ENCODE measurements at places on chromosomes 13 and 19.

DNA sequence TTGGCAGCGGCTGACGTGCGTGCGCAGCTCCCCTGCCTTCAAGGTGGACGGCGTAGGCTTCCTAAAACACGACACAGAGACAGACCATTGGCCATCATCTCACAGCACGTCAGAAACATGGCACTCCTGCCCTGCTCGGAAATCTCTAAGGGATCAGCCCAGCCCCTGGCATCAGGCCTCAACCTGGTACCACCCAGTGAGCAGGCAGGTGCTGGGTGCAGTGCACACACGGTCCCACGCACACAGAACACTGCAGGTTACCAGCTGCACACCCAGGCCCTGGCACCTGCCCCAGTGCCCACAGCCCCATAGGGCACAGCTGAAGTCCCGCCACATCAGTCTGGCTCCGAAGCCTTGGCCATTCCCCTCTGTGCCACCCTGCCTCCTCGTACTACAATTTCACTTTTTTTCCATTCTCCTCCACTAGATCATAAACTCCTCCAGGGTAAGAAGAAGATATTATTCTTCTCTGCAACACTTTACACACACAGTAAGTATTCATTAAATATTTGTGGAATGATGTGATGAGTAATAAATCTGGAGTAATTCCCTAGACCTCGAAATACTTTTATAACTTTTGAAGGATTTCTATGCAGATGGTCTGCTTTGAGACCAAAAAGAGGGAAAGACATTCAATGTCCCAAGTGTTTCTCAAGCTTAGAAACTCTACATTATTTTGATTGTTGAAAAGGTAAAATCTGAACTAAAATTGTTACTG, 156.4 kb downstream of the COL4A1 start:
- no peak for DNase-seq

GRCh38 chr13:109154546-109154945, 525.1 kb downstream of the MYO16 start:
- no peak for DNase-seq

DNA sequence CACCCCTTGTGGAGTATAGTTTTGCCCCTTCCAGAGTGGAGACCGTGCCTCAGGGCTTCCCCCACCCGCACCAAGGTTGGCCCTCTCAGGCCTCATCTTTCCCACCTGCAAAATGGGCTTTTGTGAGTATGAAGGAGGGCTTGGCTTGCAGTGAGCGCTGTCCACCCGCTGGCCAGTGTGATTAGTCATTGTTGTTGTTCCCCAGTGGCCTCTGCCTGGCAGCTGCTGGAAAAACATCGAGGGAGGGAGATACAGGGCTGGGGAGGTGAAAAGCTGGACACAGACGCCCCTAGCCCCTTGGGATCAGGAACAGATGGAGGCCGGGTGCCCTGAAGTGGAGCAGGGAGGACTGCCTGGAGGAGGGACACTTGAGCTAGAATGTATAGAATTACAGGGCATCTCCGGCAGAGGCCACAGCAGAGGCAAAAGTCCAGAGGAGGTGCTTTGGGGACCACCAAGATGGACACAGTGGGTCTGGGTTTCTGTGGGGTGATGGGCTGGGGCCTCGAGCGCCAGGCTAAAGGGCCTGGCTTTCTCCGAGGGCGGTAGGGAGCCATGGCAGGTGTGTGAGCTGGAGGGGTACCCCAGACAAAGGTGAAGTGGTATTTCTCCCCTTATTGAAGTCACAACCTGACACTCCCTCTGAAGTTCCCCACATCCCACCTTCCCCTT, 3.9 kb upstream of the IL12RB1 start:
- no peak for DNase-seq

- DNase-seq = no peak
These were observed 255.1 kb downstream of the TBC1D4 start for GRCh38 chr13:75226733-75227435.

DNA sequence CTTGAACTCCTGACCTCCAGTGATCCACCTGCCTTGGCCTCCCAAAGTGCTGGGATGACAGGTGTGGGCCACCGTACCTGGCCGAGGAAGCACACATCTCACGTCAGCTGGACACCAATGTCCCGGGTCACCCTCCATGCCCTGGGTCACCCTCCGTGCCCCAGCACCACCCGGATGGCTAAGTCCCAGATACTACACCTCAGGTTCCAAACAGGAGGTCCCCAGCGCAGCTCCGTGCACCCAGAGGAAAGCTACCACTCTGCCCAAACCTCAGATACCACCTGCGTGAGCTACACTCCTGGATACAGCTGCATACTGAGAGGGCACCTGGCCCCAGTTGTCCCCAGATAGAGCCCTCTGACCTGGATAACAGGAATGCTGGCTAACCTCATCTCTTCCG, 14.0 kb downstream of the LRRC4B start:
- no peak for DNase-seq

DNA sequence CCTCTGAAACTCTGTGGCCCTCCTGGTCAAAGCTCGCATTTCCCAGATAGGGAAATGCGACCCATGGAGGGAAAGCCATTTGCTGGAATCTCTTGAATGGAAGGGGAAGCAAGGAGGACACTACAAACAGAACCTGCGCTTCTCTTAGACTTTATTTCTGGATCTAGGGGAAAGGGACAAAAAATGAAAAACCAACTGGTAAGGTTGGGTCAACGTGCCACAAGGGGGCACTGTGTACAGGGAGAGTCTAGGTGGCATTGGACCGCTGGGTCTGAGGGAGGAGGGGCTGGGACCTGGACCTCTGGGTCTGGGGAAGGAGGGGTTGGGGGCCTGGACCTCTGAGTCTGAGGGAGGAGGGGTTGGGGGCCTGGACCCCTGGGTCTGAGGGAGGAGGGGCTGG, 5.0 kb downstream of the KLK4 start:
- peak; percentile 33 for DNase-seq

GRCh38 chr13:73089213-73089612, 30.4 kb downstream of the KLF5 start:
- no peak for DNase-seq

DNA sequence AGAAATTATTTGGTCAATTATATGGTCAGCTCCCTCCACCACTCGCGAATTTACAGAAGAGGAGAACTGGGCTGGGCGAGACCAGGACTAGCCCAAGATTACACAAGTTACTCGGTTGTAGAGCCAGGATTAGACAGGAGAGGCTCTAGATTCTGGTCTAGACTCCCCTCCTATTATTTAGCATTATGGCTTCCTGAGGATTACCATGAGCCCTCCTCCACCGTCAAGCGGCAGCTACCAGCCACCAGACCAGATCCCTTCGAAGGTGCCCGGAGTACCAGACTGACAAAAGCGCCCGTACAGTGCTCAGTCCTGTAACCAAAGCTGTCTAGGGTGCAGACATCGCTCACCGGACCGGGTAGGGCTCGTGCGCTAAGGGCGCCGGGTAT, 497 bp upstream of the MLNR start:
- DNase-seq = no peak

GRCh38 chr13:20165417-20166257, 4.8 kb upstream of the GJA3 start:
- no peak for DNase-seq

DNA sequence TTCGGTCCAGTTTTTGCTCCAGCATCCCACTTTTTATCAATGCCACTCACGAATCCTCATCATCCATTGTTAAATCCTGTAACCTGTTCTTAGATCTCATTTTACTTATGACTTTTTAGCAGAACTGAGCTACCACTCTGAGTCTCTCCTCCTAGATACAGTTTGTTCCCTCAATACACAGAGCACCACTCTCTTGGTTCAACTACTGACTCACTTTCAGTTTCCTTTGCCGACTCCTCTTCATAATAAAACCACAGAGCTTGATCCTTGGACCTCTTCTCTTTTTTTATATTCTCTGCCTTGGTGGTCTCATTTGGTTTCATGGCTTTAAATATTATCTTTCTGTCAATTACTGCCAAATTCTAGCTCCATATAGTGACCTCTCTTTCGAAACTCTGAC, 150.3 kb downstream of the SLITRK5 start:
- no peak for DNase-seq

DNA sequence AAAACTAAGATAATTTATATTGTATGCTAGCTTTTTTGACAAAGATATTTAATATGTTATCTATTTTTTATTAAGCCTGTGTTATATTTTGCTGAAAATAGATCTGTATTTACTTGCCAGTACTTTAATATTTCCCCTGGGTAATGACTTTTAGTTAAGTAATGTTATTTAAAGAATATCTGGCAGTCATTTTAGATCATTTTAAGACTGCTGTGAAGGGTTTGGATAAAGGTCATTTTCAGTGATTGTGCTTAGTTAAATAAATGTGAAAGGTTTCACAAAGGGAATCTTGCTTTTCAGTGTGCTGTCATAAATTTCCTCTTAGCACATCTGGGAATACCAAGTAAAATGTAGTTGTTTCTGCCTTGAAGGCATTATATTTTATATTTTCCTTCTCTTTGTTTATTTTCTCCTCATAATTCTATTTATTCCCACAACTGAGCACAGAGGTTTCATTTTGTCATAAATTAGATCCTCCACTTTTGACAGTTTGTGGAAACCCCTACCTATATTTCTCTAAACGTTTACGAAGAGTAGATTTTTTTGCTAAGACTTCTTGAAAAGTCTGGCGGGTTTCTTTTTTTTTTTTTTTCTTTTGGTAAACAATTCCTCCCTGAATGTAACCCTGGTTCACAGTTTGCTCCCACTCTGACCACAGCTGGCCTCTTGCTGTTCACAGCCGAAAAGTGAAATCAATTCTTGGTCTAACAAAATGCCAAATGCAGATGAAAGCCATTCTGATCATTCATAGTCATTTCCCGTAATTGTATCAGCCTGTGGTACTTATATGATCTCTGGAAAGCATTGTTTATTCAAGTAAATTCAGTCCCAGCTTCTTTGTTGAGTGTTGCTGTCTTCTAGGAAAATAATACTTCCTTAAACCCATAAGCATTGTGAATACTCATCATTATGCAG, 87.8 kb downstream of the MAB21L1 start:
- no peak for DNase-seq

- DNase-seq = no peak
These were observed 10.5 kb downstream of the EGLN2 start for GRCh38 chr19:40809358-40810086.

DNA sequence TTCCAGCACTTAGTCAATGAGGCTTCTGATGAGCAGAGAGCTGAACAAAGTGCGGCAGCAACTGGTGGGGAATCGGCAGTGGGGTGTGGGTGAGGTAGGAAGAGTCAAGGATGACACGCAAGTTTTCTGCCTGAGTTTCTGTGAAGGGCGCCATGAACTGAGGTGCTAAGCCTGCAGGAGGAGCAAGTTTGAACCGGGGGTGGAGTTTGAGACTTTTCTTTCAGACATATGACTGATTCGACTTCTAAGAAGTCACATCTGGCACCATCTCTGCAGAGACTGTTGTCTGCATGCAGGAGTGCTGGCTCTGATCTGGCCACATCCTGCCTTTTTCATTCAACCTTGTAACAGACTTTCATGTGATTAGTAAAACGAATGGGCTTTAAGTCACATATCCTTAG, 14.8 kb upstream of the GPI start:
- peak; percentile 28 for DNase-seq

- DNase-seq = no peak
These were observed 13.8 kb downstream of the FGF21 start for GRCh38 chr19:48768994-48769713.

DNA sequence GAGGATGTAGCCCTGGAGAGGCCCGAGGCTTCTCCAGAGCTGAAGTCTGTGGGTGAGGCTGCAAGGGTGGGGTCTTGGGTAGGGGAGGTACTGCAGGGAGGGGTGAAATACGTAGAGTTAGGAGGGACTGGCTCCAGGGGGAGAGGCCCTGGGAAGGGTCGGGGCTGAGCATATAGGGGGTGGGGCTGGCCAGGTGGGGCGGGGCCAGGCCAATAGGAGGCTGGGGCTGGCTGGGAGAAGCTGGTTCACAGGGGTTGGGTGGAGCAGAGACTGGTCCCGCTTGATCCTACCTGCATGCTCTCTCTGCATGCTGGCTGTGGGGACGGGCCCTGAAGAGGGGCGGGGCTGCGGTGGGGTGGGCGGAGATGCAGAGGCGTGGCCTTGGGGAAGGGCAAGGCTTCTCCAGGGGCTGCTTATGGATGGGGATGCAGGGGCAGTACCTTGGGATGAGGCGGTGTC, 51.9 kb downstream of the CELF5 start:
- peak; percentile 74 for DNase-seq

DNA sequence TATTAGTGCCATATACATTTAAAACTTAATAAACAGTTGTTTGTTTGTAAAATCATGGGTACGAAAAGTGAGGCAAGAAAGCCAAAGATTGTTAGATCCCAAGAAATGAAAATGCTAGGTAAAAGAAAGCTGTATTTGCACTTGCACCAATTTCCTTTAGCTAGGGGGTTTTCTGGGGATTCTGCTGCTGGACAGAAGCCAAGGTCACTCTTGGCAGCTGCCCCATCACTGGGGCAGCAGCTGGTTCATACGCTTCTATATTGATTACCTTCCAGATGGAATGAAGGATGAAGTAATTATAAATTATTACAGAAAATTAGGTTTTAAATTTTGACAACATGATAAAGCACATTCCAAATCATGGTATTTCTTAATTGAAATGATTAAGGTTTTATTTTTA, 127.4 kb downstream of the SLITRK5 start:
- no peak for DNase-seq

DNA sequence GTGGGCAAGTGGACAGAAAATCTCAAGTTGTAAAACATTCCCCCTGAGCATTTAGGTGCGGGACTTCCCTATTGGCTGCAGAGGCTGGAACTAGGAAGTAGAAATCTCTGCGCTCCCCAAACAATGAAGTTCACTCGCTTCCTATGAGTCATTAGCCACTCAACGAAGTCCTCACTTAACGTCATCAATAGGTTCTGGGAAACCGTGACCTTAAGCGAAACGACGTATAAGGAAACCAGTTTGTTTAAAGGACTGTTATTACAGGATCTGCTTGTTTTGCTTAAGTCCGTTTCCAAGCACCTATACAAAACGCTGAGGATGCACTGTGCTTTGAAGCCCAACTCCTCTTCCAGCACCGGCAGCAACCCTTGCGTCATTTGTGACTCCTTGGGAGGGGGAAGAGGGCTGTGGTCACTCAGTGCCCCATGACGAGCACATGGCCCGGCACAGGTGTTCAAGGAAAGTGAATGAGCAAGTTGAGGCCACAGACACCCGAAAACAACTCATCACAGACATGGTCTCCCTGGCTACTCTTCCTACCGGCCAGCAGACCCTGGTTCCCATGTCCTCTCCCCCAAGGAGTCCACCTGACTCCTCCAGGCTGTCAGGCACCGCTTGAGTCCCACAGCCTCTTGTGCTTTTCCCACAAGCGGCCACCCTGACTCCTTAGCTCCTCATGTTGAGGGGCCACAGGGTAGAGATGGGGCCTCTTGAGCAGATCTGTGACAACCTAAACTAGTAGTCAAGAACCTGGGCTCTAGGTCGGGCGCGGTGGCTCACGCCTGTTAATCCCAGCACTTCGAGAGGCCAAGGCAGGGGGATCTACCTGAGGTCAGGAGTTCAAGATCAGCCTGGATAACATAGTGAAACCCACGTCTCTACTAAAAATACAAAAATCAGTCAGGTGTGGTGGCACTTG, 4.8 kb downstream of the RPS16 start:
- peak; percentile 34 for DNase-seq

GRCh38 chr13:106640515-106640914, 72.6 kb upstream of the ARGLU1 start:
- DNase-seq = no peak

GRCh38 chr13:65336087-65336749, 1893.9 kb downstream of the PCDH9 start:
- no peak for DNase-seq

Data from OCI-LY7 (cell line).